Stimulated activated CD4-positive, alpha-beta T cell treated with anti-CD3 and anti-CD28 coated beads, Interleukin-1b, Interleukin-23, amount 100 ng/mL, for 1 hour (primary cell): ENCODE measurements at places on chromosomes 12 and 14.

DNA sequence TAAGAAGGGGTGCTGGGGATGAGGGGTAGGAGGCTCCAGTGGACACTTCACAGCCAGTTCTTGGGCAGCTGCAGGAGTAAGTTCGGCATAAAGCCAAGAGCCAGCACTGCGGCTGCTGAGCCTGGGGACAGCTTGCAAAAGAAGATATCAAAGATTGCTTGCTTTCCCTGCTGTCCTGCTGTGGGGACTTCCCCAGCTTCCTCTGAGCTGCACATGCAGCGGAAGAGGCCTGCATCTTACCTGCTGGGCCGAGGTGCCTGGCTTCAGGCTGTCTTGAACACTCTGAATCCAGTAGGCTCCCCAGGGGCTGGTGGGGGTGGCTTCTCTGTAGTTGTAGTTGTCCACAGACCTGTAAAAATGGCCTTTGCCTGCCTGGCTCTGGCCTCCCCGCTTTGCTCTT, 1.3 kb downstream of the CHGA start:
- DNase-seq = no peak

DNA sequence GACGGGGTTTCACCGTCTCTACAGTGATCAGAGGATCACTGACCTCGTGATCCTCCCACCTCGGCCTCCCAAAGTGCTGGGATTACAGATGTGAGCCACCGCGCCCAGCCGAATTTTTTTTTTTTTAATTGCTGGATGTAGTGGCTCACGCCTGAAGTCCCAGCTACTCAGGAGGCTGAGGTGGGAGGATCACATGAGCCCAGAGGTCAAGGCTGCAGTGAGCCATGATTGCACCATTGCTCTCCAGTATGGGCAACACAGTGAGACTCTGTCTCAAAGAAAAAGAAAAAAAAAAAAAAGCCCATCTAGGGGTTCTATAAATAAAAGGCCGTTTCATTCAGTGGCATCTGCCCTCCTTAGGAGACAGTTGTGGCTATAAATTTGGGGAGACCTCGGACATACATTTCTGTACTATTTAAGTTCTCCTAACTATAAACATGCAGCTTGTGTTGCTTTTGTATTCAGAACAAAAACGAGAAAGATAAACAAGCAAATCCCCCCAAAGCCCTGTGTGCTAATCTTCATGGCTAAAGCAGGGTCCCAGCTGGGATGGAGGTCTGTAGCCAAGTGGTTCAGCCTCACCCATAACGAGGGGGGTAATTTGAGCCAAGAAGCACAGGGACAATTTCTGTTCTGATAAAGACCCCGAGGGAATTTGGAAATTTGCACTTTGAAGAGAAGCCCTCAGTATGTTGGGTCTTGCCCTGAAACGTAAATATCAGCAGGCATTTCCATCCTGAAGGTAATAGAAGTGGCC, 35.0 kb upstream of the BCL7A start:
- DNase-seq = no peak

DNA sequence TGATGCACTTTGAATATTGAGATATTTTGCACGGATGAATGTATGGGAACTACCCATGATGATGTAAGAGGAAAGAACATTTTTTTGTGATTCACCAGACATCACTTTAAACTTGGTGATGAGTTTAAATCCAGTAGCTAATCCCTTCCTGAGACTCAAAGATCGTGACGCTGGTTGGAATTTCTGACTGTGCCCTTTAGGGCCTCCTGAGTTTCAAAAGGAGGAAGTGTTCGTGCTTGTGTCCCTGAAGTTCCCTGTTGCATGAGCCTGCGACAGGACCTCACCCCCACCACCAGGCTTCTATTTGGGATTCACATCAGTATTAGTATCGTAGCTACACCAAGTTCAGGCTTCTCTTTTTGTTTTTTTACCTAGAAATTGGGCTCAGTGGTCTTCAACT, 18.6 kb upstream of the RIN3 start:
- no peak for DNase-seq

- no peak for DNase-seq
Measured at GRCh38 chr14:81423504-81423903, 23.4 kb upstream of the STON2 start.

- DNase-seq = no peak
Measured at GRCh38 chr14:81157431-81157830, 63.3 kb downstream of the GTF2A1 start.

- DNase-seq = no peak
Measured at GRCh38 chr12:92581604-92582003, 121.2 kb upstream of the PLEKHG7 start.
